ENCODE measurements at places on chromosomes 4 and X.

DNA sequence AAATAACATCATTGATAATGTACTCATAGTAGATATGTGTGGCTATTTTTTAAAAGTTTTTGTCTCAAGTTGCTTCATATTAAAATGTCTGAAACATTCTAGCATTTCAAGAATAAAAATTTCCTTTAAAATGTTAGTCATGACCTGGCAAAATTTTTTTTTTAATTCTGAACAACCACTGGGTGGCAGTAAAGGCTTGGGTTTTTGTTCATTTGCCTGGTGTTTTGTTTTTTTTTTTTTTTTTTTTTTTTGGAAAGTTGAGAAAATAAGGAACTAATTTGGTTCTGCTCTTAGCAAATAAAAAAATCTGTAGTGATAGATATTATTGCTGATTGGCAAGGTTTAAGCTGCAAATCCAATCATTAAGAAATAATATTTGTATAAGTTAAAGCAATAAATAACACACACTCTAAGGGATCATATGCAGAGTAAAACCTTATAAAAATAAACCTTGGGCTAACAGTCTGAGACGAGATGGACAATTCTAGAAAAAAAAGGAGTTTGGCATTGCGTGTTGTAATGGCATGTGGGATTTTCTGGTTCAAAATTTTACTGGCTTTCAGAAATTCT lies 81.4 kb downstream of the CEP44 start:
- DNase-seq: peak; percentile 36

- DNase-seq: peak; percentile 62
These were observed 554.8 kb upstream of the TENM3 start for GRCh38 chr4:181688432-181688831.

DNA sequence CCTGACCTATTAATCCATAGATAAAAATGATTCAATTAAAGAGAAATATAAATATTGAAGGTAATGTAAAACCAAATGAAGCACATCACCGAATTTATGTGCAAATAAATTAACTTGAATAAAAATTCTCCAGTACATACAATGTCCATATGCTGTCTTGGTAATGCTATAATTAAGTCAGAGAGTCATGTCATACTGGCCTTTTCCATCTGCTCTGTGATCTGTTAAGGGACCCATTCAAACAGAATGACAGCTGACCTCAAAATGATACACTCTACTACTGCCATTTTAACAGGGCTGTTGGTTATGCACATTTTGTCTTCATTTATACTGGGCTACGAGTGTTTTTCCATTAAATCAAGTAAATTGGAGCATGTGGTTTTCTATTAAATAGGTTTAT lies 99.3 kb downstream of the TEX13A start:
- DNase-seq: no peak

DNA sequence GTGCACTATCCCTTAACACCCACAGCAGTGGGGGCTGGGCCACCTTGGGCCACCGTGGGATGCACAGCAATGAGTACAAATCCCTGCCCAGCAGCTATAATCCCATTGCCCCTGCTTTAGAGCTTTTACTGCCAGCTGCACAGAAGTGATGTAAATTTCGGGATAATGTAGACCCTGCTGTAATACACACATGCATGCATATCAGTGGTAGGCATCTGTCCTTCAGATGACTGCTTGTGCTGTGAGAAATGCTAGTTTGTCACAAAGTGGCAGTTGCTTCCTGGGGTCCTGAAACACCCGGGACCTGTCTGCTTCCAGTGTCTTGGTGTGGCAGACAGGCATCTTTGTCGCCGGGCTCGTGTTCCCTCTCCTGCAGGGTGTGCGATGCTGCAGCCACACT lies 14.1 kb downstream of the NSG1 start:
- no peak for DNase-seq

- peak; percentile 80 for DNase-seq
These were observed 207.8 kb downstream of the ANTXR2 start for GRCh38 chr4:79865201-79865597.

DNA sequence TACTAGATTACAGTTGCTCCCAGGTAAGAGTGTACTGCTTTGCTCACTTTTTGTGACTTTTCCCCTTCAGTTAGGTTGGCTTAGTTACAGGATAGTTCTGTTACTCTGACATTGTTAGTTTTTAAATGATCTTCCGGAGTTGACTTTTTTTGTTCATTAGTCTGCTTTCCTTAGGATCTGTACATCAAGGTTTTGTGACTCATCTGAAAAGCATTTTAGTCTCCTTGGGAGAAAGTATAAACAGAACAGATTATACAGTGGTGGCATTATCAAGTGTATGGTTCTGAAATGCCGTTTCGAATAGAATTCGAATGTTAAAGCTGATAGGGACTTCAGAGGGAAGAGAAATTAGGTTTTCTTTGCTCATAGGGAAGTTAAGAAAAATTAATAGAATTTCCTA lies 63.3 kb downstream of the USP9X start:
- peak; percentile 77 for DNase-seq

DNA sequence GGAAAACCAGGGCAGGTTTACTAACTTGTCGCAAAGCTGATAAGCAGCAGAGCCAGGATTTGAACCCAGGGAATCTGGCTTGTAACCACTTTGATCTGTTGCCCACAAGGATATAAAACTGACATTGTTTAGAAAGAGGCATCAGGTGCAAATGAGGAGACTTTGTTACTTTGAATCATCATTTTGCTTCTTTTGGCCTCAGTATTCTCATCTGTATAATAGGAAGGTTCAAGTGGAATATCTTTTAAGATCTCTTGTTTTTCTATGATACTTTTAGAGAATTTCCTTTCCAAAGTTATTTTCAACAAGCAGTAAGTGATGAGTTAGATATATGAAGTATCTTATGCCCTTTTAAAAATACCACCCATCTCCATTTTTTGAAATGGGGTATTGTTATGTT lies 57.8 kb upstream of the NAP1L5 start:
- DNase-seq: no peak

GRCh38 chr4:16544251-16544721 lies 318.0 kb upstream of the TAPT1 start:
- DNase-seq: no peak

- DNase-seq: no peak
These were observed 197.0 kb upstream of the DCAF8L1 start for GRCh38 chrX:28178206-28178605.

DNA sequence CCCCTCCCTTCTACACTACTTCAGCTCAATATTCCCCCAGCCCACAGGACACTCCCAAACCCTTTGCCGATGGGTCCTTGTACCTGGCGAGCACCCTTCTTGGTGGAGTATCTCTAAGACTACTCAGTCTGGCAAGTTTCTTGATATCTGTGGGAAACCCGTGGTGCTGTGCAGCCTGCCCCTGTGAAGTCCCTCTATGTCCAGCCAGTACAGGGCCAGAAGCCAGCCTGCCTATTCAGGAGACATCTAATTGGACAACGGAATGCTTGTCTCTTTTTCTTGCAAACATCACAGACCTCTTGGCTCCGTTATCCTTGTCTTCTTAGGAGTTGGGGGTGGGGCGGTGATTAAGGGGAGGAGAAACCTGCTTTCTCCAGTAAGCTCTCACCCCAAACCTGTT lies 3.7 kb upstream of the IGFBP7 start:
- no peak for DNase-seq

- no peak for DNase-seq
These were observed 894.0 kb upstream of the FRG1 start for GRCh38 chr4:189046642-189047041.

DNA sequence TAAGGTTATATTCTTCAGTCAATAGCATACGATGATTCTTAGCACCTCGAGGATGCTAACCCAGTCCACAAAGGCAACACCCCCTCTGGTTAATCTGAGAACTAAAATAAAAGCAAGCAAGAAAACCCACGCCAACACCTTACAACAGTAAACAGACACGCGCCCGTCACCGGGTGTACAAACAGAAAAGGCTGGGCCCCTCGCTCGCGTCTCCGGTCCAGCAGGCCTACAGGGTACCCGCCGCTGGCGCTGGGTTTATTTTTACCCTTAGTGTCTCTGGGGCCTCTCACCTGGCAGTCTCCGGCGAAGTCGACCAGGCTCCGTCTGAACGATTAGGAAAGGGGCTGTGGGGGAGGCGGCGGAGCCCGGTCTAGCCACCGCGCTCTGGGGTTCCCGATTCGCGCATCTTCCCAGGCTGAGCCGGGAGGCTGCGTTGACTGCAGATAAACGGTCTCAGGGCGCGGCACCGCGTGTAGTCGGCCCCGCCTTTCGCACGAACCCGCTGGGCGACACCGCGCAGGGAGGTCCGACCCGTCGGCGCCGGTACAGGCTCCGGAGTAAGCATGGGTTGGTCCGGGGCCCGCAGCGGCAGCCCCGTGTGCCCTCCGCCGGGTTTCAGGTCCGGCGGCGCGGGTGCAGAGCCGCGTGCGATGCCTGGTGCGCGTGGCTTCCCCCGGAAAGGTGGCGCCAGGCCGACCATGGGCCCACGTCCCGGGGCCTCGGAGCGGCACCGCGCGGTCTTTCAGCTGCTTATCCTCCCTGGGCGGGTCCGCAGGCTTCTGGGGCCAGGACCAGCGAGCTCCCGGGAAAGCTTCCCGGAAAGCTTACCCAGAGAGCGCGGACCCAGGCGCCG lies 441 bp downstream of the SLC9B2 start:
- peak; percentile 60 for DNase-seq

DNA sequence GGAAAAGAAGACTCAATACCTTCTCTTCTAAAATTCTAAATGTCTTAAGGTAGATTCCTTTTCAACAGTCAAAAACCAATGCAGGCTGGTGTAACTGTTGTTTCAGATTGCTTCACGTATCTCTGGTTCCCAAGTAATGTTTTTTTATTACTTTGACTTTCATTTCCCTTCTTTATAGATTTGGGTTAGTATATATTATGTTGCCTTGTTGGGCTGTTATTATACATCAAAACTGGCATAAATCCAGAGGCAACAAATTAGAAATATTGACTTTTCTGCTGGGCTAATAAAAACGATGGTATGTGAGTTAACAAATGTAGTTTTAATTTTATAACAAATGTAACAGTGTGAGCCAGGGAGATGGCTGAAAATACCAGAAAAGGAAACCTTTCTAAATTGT lies 444.7 kb upstream of the TENM3 start:
- no peak for DNase-seq

GRCh38 chr4:135553213-135553612 lies 1351.6 kb upstream of the PABPC4L start:
- DNase-seq: no peak

GRCh38 chrX:20248592-20249192 lies 18.0 kb downstream of the RPS6KA3 start:
- DNase-seq: no peak

- DNase-seq: no peak
These were observed 24.3 kb downstream of the TMEM192 start for GRCh38 chr4:165088366-165088765.

- DNase-seq: no peak
These were observed 383.3 kb downstream of the SMARCA1 start for GRCh38 chrX:129139837-129140598.

- no peak for DNase-seq
These were observed 33.1 kb downstream of the PDK3 start for GRCh38 chrX:24498181-24498580.

DNA sequence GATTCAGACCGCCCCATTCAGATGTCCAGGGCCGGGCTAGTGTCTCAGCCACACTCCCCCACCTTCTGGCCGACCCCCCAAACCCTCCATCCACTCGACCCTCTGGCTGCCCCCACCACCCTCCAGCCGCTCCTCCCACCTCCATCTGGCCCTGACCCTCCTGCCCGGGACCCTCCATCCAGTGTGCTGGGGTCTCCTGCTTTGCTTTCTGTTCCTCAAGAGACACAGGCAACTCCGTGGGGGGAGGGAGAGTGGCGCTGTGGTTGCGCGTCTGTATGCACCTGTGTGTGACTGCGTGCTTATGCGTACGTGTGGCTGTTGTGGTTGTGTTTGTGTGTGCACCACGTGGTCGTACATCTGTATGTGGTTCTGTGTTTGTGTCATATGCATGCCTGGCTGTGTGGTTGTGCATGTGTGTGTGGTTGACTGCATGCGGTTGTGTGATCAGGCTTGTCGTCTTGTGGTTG lies 33.3 kb downstream of the CPLX1 start:
- DNase-seq: no peak

DNA sequence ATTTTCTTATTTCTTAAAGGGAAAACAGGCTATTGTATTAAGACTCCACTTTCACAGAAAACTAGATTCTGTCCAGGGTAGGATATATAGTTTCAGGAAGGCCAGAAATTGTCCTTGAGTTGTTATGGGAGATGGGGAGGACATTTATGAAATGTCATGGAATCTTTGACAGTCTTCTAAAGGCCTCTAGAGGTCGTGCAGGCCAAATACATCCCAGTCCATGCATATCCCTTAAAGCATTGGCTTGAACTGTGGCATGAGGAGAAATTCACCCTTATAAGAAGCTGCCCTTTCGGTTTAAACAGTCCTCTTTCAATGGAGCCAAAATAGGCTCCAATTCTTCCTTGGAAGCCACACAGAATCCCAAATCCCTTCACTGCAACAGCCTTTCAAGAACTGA lies 183.6 kb upstream of the NOCT start:
- peak; percentile 6 for DNase-seq

- DNase-seq: peak; percentile 66
These were observed 11.6 kb downstream of the CXCL13 start for GRCh38 chr4:77617203-77617602.

GRCh38 chrX:144730471-144730870 lies 516.8 kb upstream of the SPANXN1 start:
- DNase-seq: peak; percentile 46

- DNase-seq: no peak
These were observed 84.9 kb downstream of the ARHGAP6 start for GRCh38 chrX:11580789-11581188.

GRCh38 chr4:8029689-8030088 lies 90.0 kb upstream of the AFAP1 start:
- no peak for DNase-seq

- no peak for DNase-seq
These were observed 1.2 kb downstream of the BCORL1 start for GRCh38 chrX:129983575-129984110.

GRCh38 chrX:11764602-11765067 lies 6.6 kb downstream of the MSL3 start:
- DNase-seq: no peak

GRCh38 chr4:24197955-24198354 lies 308.1 kb upstream of the PPARGC1A start:
- DNase-seq: no peak

DNA sequence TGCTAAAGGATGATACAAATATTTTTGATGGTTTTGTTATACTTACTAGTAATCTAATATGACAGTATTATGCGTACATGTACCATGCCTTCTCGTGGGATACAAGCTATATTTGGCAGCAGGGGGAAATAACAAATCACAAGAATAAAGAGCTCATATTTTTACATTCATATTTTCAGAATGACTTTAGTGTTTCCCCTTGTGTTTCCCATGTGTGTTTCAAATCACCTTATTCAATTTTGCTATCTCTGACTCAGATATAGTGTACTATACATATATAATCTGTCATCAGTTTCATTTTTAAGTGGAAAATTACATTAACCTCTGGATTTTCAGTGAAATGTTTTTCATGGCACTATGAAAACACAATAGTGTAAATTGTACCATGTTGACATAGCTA lies 146.8 kb downstream of the RPA4 start:
- DNase-seq: no peak

GRCh38 chr4:139540632-139541031 lies 15.4 kb downstream of the SETD7 start:
- no peak for DNase-seq

GRCh38 chr4:135598151-135598550 lies 1396.6 kb upstream of the PABPC4L start:
- no peak for DNase-seq

- no peak for DNase-seq
These were observed 28.2 kb downstream of the HTT-AS start for GRCh38 chr4:3046162-3046561.
